ENCODE measurements at places on chromosomes 7 and 10. TPM values are rescaled to one million over a fixed set of nuclear protein-coding genes. Genes with fewer than 3 reads are reported as not detected.

KAZALD1 gene
- total RNA-seq: 1.9 TPM

OR2A25 gene
- not detected for total RNA-seq

FAM25A gene
- total RNA-seq: not detected

ZNF485 gene
- 2.1 TPM for total RNA-seq

IFIT1B gene
- not detected for total RNA-seq

TWIST1 gene
- 7.1 TPM for total RNA-seq

ECD gene
- total RNA-seq: 22.0 TPM

PRSS1 gene
- total RNA-seq: 5.0 TPM

DNA sequence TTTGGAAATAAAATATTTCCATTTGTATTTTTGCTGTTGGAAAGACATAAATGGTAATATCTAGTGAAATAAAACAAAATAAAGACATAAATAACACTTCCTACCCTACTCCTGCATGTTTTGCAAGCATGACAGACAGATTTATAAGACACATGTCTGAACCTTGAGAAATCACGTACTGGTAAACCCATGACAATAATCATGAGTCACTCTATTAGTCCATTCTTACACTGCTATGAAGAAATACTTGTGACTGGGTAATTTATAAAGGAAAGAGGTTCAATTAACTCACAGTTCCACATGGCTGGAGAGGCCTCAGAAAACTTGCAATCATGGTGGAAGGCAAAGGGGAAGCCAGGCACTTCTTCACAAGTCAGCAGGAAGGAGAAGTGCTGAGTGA, 942.2 kb downstream of the REEP3 start:
- DNase-seq: no peak

- no peak for DNase-seq
Observed at GRCh38 chr10:124611738-124612137, 132.4 kb downstream of the FAM53B start.

DNA sequence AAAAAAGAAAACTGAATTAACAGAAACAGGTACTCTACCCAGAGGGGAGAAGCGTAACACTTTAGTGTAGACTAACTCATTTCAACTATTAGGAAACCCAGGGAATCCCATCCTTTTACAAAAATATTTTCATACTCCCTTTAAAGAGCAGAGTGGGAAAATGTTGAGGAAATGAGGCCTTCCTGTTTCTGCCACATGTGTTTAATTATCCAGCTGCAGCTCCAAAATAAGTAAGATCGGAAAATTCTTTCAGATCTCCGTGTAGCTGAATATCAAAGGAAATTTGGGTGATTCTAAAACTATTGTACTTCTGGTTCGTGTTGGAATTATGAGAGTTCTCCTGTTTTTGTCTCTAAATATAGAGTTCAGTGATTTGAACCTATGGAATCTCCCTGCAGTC, 58.0 kb upstream of the CAV2 start:
- DNase-seq: no peak

GRCh38 chr7:94594882-94595281, 61.1 kb downstream of the SGCE start:
- DNase-seq: no peak

GRCh38 chr7:48528646-48529045, 357.4 kb downstream of the ABCA13 start:
- DNase-seq: no peak

DNA sequence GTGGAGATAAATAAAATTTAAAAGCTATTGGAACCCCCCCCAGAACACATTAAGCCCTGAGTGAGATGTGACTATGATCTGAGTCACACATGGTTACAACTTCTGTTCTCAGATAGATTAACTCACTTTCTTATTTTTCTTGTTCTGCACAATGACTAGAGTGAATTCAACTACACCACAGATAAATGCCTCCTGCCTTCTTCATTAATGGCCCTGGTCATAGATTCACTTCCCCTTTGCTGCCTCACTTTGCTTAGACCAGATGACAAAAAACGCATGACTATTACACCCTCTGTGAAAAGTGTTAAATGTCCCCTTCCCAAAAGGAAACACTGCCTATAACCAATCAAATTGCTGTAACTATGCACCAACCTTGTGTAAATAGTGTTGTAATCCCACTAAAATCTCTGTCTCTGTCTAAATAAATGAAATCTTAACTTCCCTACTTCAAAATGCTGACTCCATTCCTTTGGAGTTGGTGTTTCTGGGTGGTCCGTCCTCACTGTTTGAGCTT, 49.4 kb downstream of the AKR1D1 start:
- no peak for DNase-seq

GRCh38 chr10:101708073-101708472, 13.1 kb upstream of the FBXW4 start:
- DNase-seq: no peak

DNA sequence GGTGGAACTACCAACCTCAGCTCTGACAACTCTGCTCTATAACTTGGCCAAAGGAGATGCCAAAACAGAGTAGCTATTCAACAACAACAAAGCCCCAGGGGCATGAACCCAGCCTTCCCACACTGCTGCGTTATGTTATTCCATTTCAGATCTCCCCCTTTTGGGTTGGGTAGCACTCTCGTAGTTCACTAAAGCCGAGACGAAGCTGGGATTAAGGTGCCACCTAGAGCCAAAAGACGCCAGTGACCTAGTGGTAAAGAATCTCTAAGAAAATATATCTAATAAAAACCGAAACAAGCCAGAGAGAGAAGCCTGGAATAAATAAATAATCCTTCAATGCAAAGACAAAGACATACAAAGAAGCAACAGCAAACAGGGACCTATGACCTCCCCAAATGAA, 217.3 kb downstream of the HERPUD2 start:
- DNase-seq: no peak

- no peak for DNase-seq
Observed at GRCh38 chr10:29450405-29450804, 161.5 kb downstream of the LYZL1 start.

GRCh38 chr7:81210137-81211064, 291.6 kb upstream of the SEMA3C start:
- DNase-seq: no peak

GRCh38 chr7:129950191-129950932, 2.4 kb downstream of the UBE2H start:
- DNase-seq: no peak

DNA sequence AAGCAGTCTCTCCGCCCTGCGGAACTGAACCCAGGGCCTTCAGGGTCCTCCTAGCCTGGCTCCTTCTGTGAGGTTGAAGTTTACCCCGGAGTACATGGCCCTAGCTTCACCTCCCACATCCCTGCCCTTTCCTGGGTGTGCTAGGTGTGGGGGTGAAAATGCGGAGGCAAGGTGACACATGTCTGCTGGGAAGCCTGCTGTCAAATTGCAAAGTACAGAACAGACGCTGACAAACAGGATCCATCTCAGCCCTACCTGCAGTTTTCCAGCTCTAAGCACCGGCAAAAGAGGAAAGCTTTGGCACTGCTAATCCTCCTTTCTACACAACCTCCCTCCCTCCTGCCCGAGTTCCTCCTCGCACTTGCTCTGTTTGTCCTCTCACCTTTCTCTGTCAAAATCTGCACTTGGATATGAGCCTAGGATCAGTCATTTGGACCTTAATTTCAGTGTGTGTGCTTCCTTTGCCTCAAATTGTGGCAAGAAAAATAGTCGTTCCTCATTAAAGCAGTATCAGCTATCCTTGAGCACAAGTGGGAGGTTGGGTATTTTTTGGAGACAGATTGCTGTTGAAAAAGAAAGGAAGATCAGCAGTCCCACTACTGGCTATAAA, 14.4 kb upstream of the GPR15LG start:
- DNase-seq: no peak

- no peak for DNase-seq
Observed at GRCh38 chr7:106944035-106944665, 79.1 kb downstream of the PIK3CG start.

GRCh38 chr7:50852901-50853300, 70.2 kb upstream of the GRB10 start:
- DNase-seq: no peak

Measured in mesenteric fat pad (tissue), 1 donor.